ENCODE measurements at places on chromosomes 13 and 19. TPM values are rescaled to one million over a fixed set of nuclear protein-coding genes. Genes with fewer than 3 reads are reported as not detected.

- DNase-seq, result peak; percentile 61
These were observed 69.8 kb upstream of the SERP2 start for GRCh38 chr13:44303681-44304432.

DNA sequence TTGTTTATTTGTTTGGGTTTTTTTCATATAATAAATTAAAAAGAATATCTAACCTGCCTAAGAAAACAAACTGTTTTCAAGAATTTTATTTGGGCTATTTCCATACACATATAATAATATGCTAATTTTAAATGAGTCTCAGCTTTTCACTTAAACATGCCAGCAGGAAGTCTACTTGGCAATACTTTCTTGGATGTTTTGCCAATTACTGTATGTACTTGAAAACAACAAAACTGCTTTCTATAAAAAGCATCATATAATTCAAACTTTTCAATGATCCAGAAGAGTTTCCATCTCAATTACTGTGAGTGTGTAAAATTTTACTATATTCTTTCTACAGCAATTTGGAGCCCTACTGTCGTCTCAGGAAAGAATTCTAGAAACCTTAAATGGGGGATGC lies 961.2 kb downstream of the PCDH17 start:
- DNase-seq, result no peak

DNA sequence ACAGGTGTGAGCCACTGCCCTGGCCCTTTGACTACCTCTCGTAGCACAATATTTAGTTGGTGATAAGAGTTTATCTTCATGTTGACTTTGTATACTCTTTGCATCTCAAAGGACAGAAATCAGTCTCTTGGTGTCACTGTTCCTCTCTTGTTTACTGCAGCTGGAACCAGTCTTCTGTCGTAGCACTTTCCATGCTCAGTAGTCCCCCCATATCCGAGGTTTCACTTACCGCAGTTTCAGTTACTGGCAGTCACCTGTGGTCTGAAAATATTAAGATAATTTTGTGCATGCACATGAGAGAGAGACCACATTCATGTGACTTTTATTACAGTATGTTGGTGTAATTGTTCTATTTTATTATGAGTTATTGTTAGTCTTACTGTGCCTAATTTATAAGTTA lies 49.1 kb downstream of the WASF3 start:
- no peak for DNase-seq

GRCh38 chr13:90968166-90968904 lies 379.2 kb upstream of the MIR17HG start:
- no peak for DNase-seq

DNA sequence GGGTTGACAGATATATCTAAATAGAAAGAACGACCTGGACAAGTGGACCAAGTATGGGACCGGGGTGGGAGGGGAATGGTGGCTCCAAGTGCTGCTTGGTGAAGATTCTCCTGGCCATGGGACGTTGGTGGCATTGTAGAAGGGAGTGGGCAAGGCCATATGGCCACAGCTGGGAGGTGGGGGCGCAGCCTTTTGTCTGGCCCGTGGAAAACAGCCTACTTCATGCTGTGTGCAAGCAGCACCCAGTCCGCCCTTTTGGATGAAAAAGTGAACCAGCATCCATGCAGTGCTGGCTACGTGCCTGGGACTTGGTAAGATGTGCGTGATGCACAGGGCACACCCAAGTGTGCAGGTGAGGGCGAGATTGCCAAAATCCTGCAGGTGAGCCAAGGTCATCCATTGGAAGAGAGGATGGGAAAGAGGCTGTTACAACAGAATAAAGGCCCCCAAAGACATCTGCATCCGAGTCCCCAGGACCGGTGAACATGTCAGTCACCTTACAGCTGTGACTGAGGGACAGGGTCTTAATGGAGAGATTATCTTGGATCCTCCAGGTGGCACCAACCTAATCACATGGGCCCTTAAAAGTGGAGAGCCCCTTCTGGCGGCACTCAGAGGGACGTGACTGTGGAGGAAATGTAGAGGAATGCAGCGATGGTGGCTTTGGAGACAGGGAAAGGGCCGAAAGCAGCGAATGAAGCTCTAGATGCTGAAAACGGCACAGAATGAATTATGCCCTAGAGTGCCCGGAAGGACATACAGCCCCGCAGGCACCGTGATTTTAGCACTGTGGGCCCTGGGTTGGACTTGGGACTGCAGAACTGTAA lies 40.8 kb downstream of the TEX29 start:
- DNase-seq, result no peak

- DNase-seq, result no peak
These were observed 6.5 kb downstream of the CCNA1 start for GRCh38 chr13:36438594-36439483.

- DNase-seq, result no peak
These were observed 81.1 kb downstream of the UFM1 start for GRCh38 chr13:38430796-38431195.

- DNase-seq, result peak; percentile 94
These were observed 568 bp downstream of the PAN3 start for GRCh38 chr13:28138756-28139470.

The ZNF880 gene
- polyA plus RNA-seq, result 11.4 TPM

The DIRAS1 gene
- polyA plus RNA-seq, result 1.2 TPM

The CKM gene
- polyA plus RNA-seq, result 3,569 TPM

The UTP14C gene
- polyA plus RNA-seq, result 23.5 TPM

The NLRP7 gene
- not detected for polyA plus RNA-seq

Data from muscle of back (tissue), 13 donors.